ENCODE measurements at places on chromosomes 4 and X. TPM values are rescaled to one million over a fixed set of nuclear protein-coding genes. Genes with fewer than 3 reads are reported as not detected.

- no peak for DNase-seq
Observed at GRCh38 chr4:109890076-109890475, 22.6 kb upstream of the EGF start.

DNA sequence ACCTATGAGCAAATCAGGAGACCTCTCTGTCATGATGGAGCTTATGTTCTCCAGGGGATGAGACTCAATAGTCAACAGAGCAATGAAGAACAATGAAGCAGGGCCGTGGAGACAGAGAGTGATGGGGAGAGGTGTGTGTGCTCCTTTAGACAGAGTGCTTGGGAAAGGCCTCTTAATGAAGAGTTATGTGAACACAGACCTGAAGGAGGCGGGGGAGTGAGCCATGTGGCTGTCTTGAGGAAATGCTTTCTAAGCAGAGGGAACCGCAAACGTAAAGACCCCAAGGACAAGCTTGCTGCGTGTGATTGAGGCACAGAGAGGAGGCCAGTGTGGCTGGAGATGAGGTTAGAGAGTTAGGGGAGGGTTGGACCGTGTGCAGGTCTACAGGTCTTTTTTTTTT, 53.1 kb downstream of the CHRNA9 start:
- no peak for DNase-seq

The HSD17B13 gene
- not detected for total RNA-seq

The XPNPEP2 gene
- not detected for total RNA-seq

GRCh38 chrX:30819080-30819479, 70.0 kb downstream of the TAB3 start:
- DNase-seq: no peak

DNA sequence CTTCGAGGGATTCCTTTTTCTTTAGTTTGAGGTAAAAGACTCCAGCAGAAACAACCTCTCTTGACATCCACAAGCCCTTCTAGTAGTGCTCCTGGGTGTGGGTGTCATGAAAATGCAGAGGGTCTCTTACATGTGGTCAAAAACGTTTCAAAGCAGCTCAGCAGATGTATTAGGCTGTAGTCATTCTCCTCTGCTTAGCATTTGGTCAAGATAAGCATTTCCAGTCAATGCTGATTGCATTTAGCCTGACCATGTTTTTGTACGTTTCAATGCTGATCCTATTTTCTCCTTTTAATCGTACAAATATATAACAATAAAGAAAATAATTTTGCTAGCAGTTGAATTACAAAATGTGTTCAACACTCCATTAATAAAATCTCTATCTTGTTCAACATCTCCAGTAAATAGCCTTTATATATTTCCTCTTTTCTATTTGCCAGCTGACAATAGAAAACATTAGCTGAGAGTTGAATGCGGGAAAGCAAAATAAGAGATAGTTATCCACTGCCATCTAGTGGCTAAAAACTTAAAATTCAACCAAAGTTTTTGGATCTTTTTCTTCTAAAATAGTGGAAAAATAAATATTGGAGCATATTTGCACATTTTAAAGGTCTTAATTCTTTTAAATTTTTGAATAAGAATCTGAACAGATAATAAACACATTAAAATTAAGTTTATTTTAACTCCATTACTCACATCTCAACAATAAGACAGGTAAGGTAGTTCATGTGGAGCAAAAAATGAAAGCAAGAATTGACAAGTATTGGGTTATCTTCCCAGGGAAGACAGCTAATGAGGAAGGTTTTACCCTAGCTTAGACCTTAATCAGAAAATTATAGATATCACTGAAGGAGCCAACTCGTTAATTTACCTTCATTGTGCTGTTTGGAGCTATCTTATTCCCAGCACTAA, 15.2 kb upstream of the PACRGL start:
- DNase-seq: no peak

The MAGEE2 gene
- not detected for total RNA-seq

The SUV39H1 gene
- 8.0 TPM for total RNA-seq

DNA sequence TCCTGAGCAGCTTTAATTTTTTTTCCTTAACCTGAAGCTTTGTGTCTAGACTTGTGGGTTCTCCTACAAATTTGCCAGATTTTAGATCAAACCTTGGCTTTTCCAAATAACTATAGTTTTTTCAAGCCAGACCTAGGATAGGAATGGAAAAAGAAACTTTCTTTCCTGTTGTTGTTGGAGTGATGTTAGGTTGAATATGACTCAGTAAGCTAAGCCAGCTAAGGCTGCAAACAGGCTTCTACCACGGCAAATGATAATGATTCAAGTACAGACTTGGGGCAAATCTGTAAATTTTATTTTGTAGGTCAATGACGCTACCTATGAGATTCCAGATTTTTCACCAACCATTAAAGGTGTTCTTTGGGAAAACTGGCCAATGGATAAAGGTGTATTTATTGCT, 45.6 kb downstream of the WDR19 start:
- DNase-seq: peak; percentile 17

The MAGEB1 gene
- not detected for total RNA-seq

DNA sequence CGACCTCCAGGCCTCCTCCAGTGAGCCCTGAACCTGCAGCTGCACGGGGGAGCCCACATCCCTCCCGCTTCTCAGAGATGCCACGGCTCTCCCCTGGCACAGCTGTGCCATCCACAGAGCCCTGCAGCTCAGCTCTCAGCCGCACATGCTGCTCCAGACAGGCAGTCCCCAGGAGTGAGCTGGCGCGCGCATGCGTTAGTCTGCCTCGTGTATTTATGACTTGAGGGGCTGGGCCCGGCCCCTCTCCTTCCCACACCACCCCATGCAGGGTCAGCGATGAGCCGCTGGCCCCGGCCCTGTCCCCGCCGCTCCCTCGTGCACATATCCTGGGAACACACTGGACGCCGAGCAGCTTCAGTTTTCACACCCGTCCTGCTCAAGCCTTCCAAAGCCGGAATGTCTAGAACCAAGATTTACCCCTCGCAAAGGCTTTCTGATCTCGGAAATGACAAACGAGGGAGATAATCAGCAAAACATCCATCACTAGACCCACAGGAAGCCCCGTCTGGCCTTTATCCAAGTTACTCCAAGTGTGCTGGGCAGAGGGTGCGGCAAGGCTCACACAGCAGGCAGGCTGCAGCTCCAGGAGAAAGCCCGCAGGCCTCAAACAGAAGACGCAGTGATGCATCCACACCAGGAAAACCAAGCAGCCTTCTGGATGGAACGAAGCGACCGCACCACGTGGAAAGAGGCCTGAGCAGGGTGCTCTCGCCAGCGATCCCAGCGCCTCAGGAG, 24.3 kb downstream of the GAK start:
- DNase-seq: peak; percentile 57

The DBET gene
- not detected for total RNA-seq

The EDNRA gene
- 0.07 TPM for total RNA-seq

- DNase-seq: no peak
Observed at GRCh38 chr4:89913623-89914022, 19.0 kb downstream of the MMRN1 start.

DNA sequence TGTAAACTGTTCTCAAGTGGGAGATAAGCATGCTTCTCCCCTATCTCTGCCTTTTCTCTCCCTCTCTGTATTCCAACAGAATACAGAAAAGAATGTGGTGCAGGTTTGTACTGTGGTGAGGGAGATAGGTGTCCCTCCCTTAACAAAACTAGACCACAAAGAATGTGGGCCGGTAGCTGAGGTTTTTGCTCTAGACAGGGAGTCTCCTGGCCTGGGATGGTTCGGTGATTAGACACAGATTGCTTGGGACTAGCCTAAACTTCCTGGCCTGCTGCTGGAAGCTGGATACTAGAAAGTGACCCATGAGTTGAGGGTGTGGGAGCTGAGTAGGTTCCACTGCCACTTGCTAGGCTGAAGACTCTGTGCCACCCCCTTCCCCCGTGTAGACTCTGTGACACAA, 143.0 kb downstream of the CXXC4 start:
- no peak for DNase-seq

The TMEM150C gene
- 4.4 TPM for total RNA-seq

The LRP2BP gene
- total RNA-seq: 0.39 TPM

The ELOVL6 gene
- total RNA-seq: 7.1 TPM

The RBMXL3 gene
- not detected for total RNA-seq

DNA sequence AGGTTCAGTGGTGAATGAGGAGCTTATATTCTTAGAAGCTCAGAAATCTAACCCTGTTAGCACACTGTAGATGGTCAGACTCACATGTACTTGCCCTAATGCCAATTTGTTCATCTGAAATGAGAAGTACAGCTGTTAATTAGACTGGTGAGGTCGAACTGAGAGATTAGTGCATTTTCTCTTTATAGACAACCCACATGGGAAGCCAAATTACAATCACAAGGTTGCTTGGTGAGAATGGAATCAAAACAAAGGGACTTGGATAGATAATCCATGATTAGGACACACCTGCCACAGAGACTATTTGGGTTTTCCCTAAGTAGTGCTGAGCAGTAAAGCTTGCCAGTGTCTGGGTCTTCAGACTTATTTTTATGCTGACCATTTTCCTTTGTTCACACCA, 88.3 kb downstream of the POLA1 start:
- DNase-seq: no peak

The USP17L20 gene
- not detected for total RNA-seq

The VCX3A gene
- total RNA-seq: not detected

GRCh38 chr4:34824515-34824914, 1419.8 kb downstream of the ARAP2 start:
- no peak for DNase-seq

- DNase-seq: no peak
Observed at GRCh38 chr4:89411539-89412309, 104.1 kb upstream of the GPRIN3 start.

The ARAF gene
- total RNA-seq: 10.6 TPM

GRCh38 chr4:75718529-75718928, 5.8 kb upstream of the USO1 start:
- no peak for DNase-seq

DNA sequence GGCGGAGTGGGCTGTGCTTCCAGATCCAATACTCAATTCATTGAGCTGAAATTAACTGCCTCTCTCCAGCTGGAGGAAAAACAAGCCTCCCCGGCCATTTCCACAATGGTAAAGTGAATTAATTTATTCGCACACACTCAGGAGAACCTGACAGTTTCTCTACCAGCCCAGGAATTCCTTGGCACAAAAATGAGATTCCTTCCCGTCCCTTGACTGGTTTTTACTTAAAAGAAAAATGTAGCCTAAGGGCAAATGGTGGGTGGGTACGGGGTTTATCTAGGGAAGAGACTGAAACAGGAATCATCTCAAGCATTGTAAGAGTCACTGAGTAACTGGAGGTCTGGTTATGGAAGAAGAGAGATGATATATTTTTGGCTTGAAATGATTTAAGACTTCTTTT, 102.7 kb downstream of the VCX3A start:
- no peak for DNase-seq

GRCh38 chrX:53279296-53280237, 1.8 kb downstream of the IQSEC2 start:
- no peak for DNase-seq

DNA sequence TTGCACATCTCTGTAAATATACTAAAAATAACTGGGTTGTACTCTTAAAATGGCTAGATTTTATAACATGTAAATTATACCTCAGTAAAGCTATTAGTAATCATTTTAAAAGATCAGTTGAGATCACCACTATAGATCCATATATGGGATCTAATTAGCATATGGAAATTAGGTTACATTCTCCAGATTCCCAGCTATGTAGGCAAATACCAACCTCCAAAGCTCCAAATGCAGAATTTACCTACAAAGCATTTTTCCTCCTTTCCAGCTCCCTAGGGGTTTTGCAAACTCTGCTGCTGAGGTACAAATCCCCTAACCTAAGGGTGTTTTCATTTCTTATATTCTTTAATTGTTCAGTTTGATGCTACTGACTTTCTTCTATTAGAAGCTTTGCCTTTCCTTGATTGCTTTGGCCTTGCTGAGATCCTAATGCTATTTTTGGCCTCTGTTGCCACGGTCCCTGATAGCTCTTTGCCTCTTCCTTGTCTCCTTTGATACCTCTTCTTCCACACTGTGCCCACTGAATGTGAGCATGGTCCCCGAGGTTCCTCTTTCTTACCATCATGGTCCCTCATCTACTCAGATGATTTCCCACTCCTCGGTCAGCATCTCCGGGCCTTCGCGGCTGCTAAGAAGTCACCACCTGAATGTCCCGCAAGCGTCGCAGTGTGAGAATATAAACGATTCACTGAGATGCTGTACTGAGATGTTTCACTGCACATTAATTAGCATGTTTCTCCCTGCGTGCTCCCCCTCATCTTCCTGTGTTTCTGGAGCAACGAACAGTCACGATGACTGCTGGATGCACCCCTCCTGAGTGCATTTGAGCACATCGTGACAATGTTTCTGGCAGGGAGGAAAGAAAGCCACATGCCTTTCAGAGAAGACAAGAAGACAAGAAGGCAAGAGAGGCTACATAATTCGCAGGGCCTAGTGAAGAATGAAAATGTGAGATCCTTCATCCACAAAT, 23.8 kb downstream of the ENPP6 start:
- DNase-seq: no peak

The ETDA gene
- total RNA-seq: not detected

- DNase-seq: no peak
Observed at GRCh38 chr4:106021737-106022410, 126.6 kb downstream of the NPNT start.

The GLRB gene
- 4.8 TPM for total RNA-seq

GRCh38 chr4:185317880-185318279, 77.8 kb downstream of the LRP2BP start:
- no peak for DNase-seq

The OPRPN gene
- not detected for total RNA-seq

GRCh38 chr4:105644257-105644656, 64.2 kb downstream of the INTS12 start:
- DNase-seq: no peak

The FREM3 gene
- total RNA-seq: 0.18 TPM

The FABP2 gene
- not detected for total RNA-seq

GRCh38 chrX:69094977-69095669, 70.1 kb downstream of the PJA1 start:
- DNase-seq: no peak

GRCh38 chrX:118825227-118825626, 1.6 kb downstream of the ZCCHC12 start:
- DNase-seq: no peak

DNA sequence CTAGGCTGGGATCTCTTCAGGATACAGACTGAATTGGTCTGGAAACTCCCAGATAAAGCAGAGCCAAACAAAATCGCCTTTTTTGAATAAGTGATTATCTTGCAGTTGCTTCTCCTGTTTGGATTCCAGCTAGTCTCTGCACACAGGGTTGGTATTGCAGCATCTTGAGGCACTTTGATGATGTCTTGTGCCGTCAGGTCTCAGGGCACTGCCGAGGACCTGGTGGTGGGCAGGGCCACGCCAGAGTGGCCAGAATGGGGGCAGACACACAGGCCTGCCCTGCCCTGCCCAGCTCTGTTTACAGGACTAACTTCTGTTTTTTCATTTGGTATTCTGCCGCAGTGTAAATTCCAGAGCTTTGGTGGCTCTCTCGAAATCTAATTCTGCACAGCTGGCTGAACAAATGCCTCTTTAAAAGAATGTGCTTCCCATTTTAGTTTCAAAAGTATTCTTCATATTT, 276.1 kb downstream of the NR3C2 start:
- DNase-seq: no peak

GRCh38 chr4:152607178-152607577, 71.3 kb upstream of the FBXW7 start:
- DNase-seq: no peak

DNA sequence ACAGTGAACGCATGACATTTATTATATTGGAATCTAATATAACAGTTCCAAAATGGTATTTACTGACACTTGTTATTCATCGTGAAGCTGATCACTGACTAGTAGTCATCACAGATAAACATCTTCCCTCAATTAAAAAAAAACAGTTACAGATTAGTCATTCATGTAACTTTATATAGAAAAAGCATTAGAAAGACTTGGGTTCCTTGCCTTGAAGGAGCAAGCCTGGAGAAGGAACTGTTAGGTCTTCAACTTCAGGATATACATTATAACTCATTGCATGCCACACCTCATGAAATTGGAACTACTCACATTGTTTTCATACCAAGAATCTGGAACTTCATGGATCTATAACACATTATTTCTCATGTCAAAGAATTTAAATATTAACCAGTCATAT, 317.7 kb downstream of the CCSER1 start:
- no peak for DNase-seq
